ENCODE measurements at places on chromosomes 5 and 9. TPM values are rescaled to one million over a fixed set of nuclear protein-coding genes. Genes with fewer than 3 reads are reported as not detected.

Gene DPH7
- 36.6 TPM for total RNA-seq

Gene SURF2
- 16.2 TPM for total RNA-seq

Gene FGF10
- not detected for total RNA-seq

Gene SEC24A
- 16.6 TPM for total RNA-seq

Gene ELOVL7
- 0.31 TPM for total RNA-seq

Gene IL6ST
- 103 TPM for total RNA-seq

Gene AFF4
- total RNA-seq, result 13.6 TPM

Gene MEF2C
- total RNA-seq, result not detected

Gene EQTN
- total RNA-seq, result not detected

Gene ZBTB34
- total RNA-seq, result 4.2 TPM

Gene OR2K2
- total RNA-seq, result not detected

Gene ESM1
- not detected for total RNA-seq

Gene LCN9
- not detected for total RNA-seq

Gene GFRA3
- total RNA-seq, result not detected

Data from activated naive CD4-positive, alpha-beta T cell treated with anti-CD3 and anti-CD28 coated beads for 36 hours (primary cell).